ENCODE measurements at places on chromosomes 16 and 17. TPM values are rescaled to one million over a fixed set of nuclear protein-coding genes. Genes with fewer than 3 reads are reported as not detected.
A peak's percentile ranks its signal among the peaks of the same experiment; 100 is the strongest.

DNA sequence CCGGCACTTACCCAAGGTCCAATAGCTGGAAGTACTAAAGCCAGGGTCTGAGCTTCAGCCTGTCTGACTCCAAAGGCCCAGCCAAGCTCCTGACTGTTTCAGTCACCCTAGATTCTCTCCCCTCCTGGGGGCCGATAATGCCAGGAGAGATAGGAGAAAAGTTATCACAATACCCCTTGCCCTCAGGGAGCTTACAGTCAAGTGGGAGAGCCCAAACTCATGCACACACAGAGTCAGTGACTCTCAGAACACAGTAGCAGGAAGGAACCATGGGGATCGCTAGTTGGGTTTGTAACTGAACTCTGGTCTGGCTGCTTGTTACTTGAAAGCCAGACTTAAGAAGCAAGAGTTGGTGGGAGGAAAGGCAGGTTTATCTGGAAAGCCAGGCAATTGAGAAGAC is 14.9 kb downstream of the ZNF768 start:
- H3K4me3 ChIP-seq = no peak overlapping the region
- H3K36me3 ChIP-seq = no peaks in the 10 kb centered on the region
- no peak overlapping the region for H3K27ac ChIP-seq

DNA sequence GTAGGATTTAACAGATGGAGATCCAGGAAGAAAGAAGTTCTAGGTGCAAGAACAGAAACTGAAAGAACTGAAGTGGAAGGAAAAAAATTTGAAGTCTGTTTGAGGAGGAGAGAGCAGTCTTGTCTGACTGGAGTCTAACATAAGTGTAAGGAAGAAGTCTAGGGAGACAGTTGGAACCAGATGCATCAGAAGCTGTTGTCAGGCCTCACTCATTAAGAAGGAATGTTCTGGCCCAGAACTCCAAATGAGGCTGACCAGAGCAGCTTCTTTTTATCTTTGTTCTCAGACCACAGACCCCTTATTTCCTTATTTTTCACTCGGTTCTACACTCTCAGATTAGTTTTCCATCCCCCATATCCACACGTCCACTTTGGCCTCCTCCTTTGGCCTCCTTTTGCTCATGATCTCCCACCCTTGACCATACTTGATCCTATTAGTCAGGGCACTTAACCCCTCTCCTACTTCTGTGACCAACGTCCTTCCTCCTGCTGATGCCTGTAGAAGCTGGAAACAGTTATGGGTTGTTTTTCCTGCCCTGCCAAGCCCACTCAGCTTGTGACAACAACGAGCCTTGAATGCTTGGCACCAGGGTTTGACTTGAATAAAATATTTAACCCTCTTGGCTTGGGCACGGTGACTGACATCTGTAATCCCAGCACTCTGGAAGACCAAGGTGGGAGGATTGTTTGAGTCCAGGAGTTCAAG is 7.0 kb upstream of the MYH2 start:
- no peak overlapping the region for H3K27ac ChIP-seq
- no peak for DNase-seq
- H3K27me3 ChIP-seq = no peaks in the 10 kb centered on the region
- H3K4me1 ChIP-seq = no peaks in the 10 kb centered on the region
- H3K36me3 ChIP-seq = no peaks in the 10 kb centered on the region

DNA sequence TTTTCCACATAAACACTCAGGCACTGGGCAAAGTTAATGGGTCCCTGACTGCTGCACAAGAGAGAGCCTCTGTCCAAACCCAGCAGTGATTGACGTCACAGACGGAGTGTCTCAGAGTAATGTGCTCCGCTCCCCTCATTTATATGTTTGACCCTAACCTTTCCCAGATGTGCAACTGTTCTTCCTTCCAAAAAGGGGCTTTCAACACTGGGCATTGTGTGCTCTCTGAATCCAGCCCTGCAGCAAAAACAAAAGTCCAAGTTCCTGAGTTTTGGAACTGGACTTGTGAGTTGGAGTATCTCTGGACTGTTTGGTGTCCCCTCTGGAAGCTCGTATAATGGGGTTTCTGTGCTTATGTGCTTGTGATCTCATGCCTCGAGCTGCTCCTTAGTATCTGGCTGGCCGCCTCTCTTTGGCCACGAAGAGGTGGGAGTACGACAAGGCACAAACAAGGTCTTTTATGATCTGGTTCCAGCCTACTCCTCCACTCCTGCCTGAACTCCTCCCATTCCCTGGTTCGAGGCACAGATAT is 76.4 kb upstream of the SMIM36 start:
- peaks cover 2% of the 10 kb centered on the region for H3K4me1 ChIP-seq
- no peak overlapping the region for H3K4me3 ChIP-seq
- no peaks in the 10 kb centered on the region for H3K27me3 ChIP-seq
- no peaks in the 10 kb centered on the region for H3K36me3 ChIP-seq
- no peak for DNase-seq

DNA sequence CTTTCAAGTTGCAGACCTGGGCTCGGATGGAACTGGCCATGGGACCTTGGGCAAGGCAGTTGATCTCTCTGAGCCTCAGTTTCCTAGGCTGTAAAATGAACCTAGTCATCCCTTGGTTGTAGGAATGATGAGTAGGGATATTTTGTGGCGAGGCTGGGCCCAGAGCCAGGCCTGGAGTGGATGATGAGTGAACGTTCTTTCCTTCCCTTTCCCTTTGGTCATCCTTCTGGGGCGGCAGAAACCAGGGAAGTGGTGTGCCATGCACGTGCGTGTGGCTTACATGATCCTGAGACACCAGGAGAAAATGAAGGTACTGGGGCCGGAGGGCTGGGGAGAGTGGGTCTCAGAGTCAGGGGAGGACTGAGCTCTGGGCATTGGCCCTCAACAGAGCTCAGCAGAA is 8.4 kb downstream of the FBRS start:
- H3K27ac ChIP-seq = no peak overlapping the region
- H3K4me3 ChIP-seq = no peak overlapping the region
- peaks cover 3% of the 10 kb centered on the region for H3K4me1 ChIP-seq

- no peaks in the 10 kb centered on the region for H3K27me3 ChIP-seq
- H3K36me3 ChIP-seq = no peaks in the 10 kb centered on the region
- no peak for DNase-seq
- no peak overlapping the region for H3K27ac ChIP-seq
Observed at GRCh38 chr16:73418051-73418450, 370.1 kb upstream of the ZFHX3 start.

- peaks cover 19% of the 10 kb centered on the region for H3K27me3 ChIP-seq
- no peak overlapping the region for H3K27ac ChIP-seq
- H3K4me1 ChIP-seq = no peaks in the 10 kb centered on the region
- no peak overlapping the region for H3K4me3 ChIP-seq
- no peaks in the 10 kb centered on the region for H3K36me3 ChIP-seq
Observed at GRCh38 chr17:58278661-58279015, 2.1 kb downstream of the MPO start.

DNA sequence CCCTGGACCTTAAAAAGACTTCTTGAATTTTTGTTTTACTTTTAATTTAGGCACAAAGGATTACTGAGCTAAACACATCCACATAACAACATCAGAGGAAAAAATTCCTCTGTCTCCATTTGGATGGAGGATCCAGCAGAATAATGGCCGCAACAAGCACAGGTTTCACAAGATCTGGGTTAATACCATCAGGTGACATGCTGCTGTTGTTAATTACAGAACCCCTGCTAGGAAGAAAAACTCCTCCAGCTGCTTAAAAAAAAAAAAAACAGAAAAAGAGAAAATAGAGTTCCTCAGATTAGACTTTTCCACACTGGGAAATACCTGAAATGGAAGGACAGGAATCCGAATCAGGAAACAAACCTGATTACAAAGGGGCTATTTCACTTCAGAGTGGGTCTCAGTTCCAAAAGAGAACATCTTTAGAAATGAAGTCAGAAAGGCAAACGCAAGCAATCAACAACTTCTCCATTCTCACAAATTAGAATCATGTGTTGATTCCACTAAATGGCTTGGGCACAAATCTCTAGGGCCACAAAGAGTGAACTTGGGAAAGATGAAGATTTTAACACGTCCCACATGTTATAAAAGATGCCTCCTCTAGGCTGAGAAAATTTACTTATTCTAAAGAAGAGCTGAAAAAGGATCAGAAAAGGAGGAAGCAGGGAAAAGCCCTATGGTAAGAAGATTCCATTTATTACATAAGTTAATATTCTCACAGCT is 44.0 kb downstream of the SPOP start:
- H3K36me3 ChIP-seq = peaks cover 4% of the 10 kb centered on the region
- H3K4me1 ChIP-seq = peaks cover 6% of the 10 kb centered on the region
- H3K27me3 ChIP-seq = no peaks in the 10 kb centered on the region
- no peak overlapping the region for H3K27ac ChIP-seq
- H3K4me3 ChIP-seq = no peak overlapping the region

- DNase-seq = no peak
- H3K27ac ChIP-seq = no peak overlapping the region
- H3K4me1 ChIP-seq = no peaks in the 10 kb centered on the region
Observed at GRCh38 chr17:61770043-61770442, 93.3 kb downstream of the BRIP1 start.

- H3K27ac ChIP-seq = peak overlapping the region; percentile 73
- H3K27me3 ChIP-seq = no peaks in the 10 kb centered on the region
- H3K36me3 ChIP-seq = no peaks in the 10 kb centered on the region
- H3K4me1 ChIP-seq = peaks cover 41% of the 10 kb centered on the region
- no peak for DNase-seq
- no peak overlapping the region for H3K4me3 ChIP-seq
Observed at GRCh38 chr16:75109732-75110243, 6.8 kb downstream of the LDHD start.

DNA sequence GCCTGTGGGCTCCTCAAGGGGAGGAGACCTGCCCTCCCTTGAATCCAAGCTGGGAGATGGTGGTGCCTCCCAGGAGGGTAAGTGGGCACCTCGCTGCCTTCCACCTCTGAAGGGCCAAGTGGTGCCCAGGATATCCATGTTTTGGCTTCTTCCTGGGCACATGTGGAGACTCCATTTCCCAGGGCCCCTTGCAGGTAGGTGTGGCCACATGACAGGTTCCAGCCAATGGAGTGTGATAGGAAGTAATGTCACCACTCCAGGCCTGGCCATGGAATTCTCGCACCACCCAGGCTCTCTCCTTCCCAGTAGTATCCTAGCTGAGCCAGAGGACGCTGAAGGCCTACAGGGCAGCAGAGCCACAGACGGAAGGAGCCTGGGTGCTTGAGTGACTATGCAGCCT is 17.6 kb upstream of the PEMT start:
- H3K27me3 ChIP-seq = no peaks in the 10 kb centered on the region
- H3K27ac ChIP-seq = no peak overlapping the region
- no peak overlapping the region for H3K4me3 ChIP-seq
- no peaks in the 10 kb centered on the region for H3K36me3 ChIP-seq

DNA sequence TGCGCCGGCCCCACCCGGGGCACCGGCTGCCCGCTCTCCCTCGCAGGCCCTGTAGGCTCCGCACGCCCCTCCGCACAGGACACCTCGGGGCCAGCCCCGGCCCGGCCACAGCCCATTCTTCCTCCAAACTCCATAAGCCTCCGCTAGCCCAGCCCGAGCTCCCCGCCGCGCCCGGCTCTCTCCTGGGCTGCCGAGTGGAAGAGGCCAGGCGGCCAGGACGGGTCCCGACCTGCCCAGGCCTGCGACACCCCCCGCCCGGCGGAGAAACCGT is 397 bp downstream of the NCOR1 start:
- H3K27ac ChIP-seq = peak overlapping the region; percentile 92
- DNase-seq = peak; percentile 80
- H3K36me3 ChIP-seq = peaks cover 6% of the 10 kb centered on the region
- peaks cover 13% of the 10 kb centered on the region for H3K4me1 ChIP-seq

DNA sequence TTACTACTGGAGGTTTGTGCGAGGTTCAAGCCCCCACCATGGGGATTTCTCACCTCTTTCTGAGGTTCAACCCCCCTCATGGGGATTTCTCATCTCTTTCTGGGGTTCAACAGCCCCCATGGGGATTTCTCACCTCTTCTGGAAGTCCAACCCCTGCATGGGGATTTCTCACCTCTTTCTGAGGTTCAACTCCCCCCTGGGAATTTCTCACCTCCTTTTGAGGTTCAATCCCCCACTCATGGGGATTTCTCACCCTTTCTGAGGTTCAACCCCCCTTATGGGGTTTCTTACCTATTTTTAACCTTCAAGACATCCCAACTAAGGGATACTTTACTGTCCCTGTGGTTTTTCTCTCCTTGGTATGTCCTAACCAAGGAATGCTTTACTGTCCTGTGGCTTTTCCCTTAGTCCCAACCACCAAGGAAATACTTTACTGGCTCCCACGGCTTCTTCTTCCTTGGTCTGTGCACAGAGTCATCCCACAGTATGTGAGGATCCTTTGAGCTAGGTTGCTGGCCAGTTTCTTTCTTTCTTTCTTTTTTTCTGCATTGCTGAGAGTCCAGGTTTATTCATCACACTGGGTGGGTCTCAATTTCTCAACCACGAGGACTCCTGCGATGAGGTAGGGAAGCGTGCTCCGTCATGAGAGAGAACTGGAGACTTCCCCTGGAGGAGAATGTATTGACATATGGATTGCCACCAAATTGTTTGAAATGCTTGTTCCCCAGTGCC is 2140.2 kb downstream of the TP53TG3F start:
- no peaks in the 10 kb centered on the region for H3K4me1 ChIP-seq
- no peaks in the 10 kb centered on the region for H3K36me3 ChIP-seq
- no peaks in the 10 kb centered on the region for H3K27me3 ChIP-seq
- H3K4me3 ChIP-seq = no peak overlapping the region
- DNase-seq = no peak
- no peak overlapping the region for H3K27ac ChIP-seq

DNA sequence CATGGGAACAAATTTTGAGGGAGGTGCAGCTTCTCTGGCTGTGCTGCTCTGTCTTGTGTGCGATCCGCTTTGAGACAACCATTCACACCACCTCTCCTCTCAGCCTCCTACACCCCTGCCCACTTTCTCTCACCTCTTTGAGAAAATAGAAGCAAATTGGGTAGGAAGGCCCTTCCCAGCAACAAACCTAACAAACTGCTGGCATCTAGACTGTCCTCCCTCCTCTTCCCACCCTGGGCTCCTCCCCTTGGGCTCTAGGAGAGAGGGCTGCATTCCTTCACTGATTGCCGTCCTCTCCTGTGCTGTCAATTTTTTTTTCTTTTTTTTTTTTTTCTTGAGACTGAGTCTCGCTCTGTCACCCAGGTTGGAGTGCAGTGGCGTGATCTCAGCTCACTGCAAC is 13.5 kb downstream of the CDIPT start:
- H3K27me3 ChIP-seq = no peaks in the 10 kb centered on the region
- H3K4me3 ChIP-seq = no peak overlapping the region
- H3K36me3 ChIP-seq = peaks cover 16% of the 10 kb centered on the region
- DNase-seq = no peak

SLC47A1 gene
- polyA plus RNA-seq = 3.5 TPM

PRSS36 gene
- 0.49 TPM for polyA plus RNA-seq

EFCAB5 gene
- polyA plus RNA-seq = not detected
